PC-3 (cell line): ENCODE measurements at places on chromosomes 5 and 9. TPM values are rescaled to one million over a fixed set of nuclear protein-coding genes. Genes with fewer than 3 reads are reported as not detected.

The TMEM171 gene
- 1.8 and 2.4 TPM in 2 replicates for total RNA-seq

DNA sequence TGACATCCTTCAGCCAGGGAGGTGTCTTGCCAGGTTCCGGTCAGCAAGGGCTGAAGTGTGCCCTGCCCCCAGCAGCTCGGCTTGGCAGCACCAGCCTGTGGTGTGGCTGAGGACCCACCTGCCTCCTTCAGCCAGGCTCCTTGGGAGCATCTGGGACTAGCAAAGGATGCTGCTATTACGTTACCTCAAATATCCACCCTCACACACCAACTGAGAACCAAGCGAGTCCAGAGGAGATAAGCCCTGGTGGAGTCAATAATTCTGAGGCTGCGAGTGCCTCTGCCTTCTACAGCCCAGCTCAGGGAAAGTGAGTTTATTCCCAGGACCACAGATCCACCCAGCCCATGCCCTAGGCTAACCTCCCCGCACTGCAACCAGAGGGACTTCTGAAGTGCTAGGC lies 57.1 kb upstream of the FSTL4 start:
- H3K27ac ChIP-seq: no peak overlapping the region
- no peaks in the 10 kb centered on the region for H3K27me3 ChIP-seq
- DNase-seq: no peak
- H3K4me3 ChIP-seq: no peak overlapping the region

The DMRT1 gene
- 0.04 TPM in 1 of 2 replicates, not detected in the other for total RNA-seq

DNA sequence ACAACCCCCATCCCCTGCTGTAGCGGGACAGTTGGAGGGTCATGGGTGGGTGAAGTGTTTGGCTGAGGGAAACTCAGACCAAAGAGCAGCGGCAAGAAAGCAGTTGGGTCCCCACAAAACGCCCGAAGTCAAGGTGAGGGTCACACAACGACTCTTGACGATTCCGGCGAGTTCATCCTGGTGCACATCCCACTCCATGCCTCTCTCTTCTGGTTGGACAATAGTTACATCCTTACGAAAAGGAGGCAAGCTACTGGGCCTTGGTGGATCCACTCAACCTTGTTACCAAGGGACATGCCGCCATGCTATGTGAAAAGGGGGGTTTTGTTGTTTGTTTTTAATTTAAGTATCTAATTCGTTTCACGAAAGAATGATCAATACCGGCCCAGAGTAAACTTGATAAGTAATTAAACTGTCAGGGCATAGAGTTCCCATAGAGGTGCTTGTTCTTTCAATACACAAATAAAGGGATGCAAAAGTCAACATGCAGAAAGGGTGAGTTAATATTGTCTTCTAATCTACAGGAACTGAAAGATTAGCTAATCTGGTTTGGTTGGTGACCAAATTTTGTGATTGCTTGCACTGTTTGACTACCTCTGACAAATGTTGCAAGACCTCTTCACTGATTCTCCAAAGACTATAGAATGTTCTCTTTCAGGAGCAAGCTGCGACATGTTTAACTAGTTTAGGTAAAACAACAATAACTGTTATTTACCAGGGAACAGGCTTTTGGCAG lies 732 bp upstream of the SMIM15 start:
- H3K4me3 ChIP-seq: peak overlapping the region; percentile 98
- peak overlapping the region; percentile 88 for H3K27ac ChIP-seq
- peak; percentile 32 for DNase-seq
- H3K27me3 ChIP-seq: no peaks in the 10 kb centered on the region
- H3K4me1 ChIP-seq: peaks cover 31% of the 10 kb centered on the region
- H3K36me3 ChIP-seq: peaks cover 14% of the 10 kb centered on the region

- no peaks in the 10 kb centered on the region for H3K27me3 ChIP-seq
- 0 out of 2 replicates have a peak, but pooled peaks cover 3% of the 10 kb centered on the region for H3K4me1 ChIP-seq
- no peak overlapping the region for H3K27ac ChIP-seq
- peaks cover 8% of the 10 kb centered on the region; the same call in 1 of the 2 replicates for H3K36me3 ChIP-seq
Measured at GRCh38 chr5:17269201-17269600, 51.8 kb downstream of the BASP1 start.

DNA sequence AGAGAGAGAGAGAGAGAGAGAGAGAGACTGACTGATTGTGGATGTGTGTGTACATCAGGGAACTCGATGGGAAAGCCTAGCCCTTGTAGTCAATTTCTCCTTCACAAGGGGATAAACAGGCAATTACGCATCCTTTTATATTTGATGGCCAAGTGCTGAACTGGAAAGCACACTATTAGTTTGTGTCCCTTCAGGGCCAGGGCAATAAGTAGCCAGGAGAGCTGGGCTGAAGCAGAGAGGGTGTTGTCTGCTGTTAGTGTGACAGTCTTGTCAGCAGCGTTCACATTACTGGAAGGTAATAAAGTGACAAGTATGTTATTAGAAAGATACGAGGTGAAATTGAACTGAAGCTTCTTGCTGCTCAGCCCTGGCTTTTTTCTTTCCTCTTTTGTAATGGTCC lies 457.7 kb downstream of the BNC2 start:
- DNase-seq: no peak
- H3K4me1 ChIP-seq: peaks cover 51% of the 10 kb centered on the region
- H3K36me3 ChIP-seq: no peaks in the 10 kb centered on the region
- H3K4me3 ChIP-seq: no peak overlapping the region

DNA sequence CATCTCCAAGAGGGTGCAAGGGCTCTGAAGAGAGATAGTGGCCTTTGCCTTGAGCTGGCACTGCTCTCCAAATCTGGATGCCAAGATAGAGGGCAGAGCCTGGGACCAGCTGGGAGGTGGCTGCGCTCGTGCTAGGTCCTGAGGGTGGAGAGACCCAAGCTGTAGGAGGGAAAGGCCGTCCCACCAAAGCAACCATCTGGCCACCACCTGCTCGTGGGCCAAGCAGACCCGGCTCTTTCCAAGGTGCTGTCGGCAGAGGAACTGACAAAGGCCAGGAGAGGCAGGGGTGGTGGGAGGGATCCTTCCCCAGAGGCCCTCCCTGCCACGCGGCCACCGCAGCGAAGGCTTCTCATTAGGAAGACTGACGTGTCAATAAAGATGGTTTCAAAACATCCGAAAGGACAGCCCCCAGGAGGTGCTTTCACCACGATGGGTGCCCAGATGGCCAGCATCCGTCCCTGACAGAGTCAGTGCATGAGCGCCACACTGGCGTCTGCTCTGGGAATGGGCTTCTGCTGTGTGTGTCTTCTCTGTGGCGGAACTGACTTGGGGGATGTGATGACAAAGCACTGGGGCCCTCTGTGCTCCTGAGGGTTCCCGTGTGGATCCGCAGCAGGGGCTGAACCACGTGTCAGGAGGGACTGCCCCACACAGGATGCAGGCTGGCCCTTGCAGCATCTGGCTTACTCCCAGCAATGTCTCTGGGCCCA lies 213.5 kb downstream of the FANCC start:
- no peaks in the 10 kb centered on the region; the same call in 1 of the 2 replicates for H3K36me3 ChIP-seq
- DNase-seq: no peak
- no peaks in the 10 kb centered on the region for H3K27me3 ChIP-seq
- no peak overlapping the region for H3K4me3 ChIP-seq
- peaks cover 40% of the 10 kb centered on the region for H3K4me1 ChIP-seq
- H3K27ac ChIP-seq: no peak overlapping the region

The IFNE gene
- total RNA-seq: 0.33 and 1.6 TPM in 2 replicates

- peaks cover 5% of the 10 kb centered on the region for H3K36me3 ChIP-seq
- peaks cover 21% of the 10 kb centered on the region for H3K4me1 ChIP-seq
- H3K4me3 ChIP-seq: no peak overlapping the region
- peak; percentile 49 for DNase-seq
Measured at GRCh38 chr5:40166802-40167201, 512.9 kb upstream of the PTGER4 start.
